ENCODE measurements at places on chromosomes 13 and 19. TPM values are rescaled to one million over a fixed set of nuclear protein-coding genes. Genes with fewer than 3 reads are reported as not detected.

DNA sequence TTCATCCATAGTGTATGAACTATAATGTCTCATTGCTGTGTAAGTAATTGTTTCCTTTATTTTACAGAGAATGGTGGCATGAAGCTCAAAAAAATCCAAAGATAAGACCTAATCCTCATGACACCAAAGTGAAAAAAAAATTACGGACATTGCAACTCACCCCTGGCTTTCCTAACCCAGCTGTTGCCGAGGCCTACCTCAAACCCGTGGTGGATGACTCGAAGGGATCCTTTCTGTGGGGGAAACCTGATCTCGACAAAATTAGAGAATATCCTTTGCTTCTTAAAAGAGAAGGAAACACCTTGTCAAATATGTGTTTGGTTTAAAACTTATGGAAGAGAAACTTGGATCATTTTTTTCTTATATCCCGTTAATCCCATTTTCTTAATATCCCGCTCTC is 26.3 kb downstream of the ERCC5 start:
- DNase-seq, result no peak

DNA sequence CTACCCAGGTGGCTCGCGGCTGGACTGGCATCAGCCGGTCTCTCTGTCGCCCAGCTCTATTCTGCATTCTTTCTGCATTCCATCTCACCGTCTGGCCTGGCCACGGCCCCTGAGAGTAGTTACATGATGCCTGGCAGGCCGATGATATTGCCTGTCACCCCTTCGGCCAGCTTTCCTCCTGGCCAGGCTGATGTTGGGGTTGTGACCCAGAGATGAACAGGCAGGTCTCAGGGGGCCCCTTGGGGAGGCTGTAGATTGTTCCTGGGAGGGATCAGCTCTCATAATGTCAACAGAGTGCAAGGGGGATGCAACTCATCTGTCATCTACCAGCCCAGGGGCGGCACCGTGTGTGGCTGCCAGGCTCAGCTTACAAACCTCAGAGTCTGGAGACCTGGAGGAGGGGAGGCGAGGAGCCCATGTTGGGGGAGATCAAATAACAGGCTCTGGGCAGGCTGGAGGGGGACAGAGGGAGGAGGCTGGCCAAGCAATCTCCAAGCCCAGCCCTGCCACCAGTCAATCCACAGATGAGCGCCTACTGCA is 13.6 kb upstream of the FBXO17 start:
- DNase-seq, result no peak

- no peak for DNase-seq
These were observed 38.1 kb downstream of the UCHL3 start for GRCh38 chr13:75587679-75588078.

- DNase-seq, result peak; percentile 67
These were observed 95.2 kb downstream of the LRCH1 start for GRCh38 chr13:46648166-46648607.

DNA sequence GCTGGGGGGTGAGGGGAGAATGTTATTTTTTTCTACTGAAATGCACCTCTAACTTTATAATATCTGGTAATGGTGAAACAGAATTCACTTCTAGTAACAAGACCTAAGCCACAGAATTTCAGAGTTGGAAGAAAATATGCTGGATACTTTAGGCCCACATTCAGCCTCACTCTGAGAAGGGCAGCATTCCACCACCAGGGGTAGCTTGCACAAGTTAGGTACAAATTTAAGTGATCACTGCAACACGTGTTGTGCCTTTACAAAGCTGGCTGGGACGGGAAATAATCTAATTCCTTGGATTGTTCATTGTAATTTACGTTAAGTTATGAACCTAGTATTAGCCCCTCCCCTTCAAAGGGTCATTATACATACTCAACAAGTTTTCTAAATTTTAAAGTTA is 192.3 kb downstream of the RGCC start:
- no peak for DNase-seq

Gene PRSS57
- total RNA-seq, result not detected

Gene IZUMO2
- not detected for total RNA-seq

Gene FLT3
- not detected for total RNA-seq

Gene FAAP24
- total RNA-seq, result 10.1 TPM
